ENCODE measurements at places on chromosomes 7 and 10.

DNA sequence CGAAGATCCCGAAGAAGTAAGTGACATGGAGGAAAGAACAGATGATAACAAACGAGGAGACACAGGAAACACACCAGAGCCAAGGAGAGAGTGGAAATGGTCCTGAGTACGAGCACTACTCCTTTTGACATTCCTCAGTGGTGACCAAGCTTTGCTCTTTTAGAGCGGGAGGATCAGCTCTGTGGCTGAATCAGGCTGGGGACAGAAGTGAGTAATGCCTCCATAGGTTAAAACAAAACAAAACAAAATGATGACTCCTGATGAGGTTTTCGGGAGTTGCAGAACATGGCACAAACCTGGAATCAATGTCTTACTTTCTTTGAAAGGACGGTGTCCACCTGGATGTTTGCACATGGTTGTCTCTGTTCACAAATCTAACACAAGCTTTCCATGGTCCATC, 30.3 kb upstream of the TCF7L2 start:
- H3K36me3 ChIP-seq = no peaks in the 10 kb centered on the region
- H3K4me1 ChIP-seq = no peaks in the 10 kb centered on the region
- H3K4me3 ChIP-seq = no peak overlapping the region
- H3K27ac ChIP-seq = no peak overlapping the region
- DNase-seq = no peak
- H3K27me3 ChIP-seq = no peaks in the 10 kb centered on the region

DNA sequence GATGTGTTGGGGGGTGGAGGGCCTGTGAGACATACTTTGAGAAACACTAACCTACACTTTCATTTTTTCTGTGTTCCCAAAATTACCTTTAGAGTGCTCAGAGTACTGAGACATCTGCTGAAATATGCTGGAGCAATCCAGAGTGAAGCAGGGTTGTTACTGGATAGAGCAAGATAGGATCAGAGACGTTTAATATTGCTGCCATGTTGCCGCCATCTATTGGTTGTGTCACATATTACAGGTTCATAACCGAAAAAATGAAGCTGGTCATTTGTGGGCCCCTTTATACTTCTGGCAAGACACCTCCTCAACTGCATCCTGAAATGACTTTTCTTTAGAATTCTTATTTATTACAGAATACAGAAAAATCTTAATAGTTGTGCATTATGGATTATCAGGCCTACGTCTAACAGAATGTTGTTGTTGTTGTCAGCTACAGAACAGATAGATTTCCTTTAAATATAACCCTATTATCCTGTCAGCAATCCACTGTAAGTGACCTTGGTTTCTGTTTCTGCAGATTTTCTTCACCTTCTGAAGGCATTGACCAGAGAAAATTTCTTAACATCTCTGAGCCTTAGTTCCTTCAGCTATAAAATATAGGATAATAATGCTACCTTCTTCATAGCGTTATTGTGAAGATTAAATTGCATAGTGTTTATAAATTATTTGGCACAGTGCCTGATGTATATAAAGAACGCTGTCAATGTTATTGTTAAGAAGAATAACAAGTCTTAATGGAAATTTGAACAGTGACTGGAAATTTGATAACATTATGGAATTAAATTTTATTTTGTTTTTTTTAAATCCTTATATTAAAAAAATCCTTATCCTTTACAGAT, 16.2 kb upstream of the DLD start:
- H3K36me3 ChIP-seq = no peaks in the 10 kb centered on the region
- H3K27me3 ChIP-seq = no peaks in the 10 kb centered on the region
- peak; percentile 64 for DNase-seq
- no peak overlapping the region for H3K4me3 ChIP-seq
- peak overlapping the region; percentile 62 for H3K27ac ChIP-seq

- no peaks in the 10 kb centered on the region for H3K36me3 ChIP-seq
- peaks cover 66% of the 10 kb centered on the region for H3K27me3 ChIP-seq
- H3K4me1 ChIP-seq = no peaks in the 10 kb centered on the region
Measured at GRCh38 chr10:23693501-23693901, 254.6 kb downstream of the OTUD1 start.

DNA sequence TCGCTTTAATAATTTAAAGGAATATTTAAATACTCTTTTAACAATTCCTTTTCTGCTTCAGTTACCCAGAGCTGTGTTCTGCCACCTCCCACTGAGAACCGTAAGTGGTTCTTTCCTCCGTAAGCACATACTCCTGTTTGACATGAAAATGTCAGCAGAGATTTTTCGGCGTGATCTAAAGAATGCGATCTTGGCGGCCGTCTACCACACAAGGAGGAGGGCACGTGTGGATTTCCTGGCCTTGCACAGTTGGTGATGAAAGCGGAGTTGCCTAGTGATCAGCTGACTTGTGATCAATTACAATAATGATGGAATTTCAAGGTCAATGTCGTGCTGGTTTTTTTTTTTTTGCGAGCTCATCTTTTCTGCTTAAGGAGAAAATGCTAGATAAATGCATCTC, 35.6 kb upstream of the INSIG1 start:
- DNase-seq = no peak
- H3K27ac ChIP-seq = no peak overlapping the region
- no peaks in the 10 kb centered on the region for H3K4me1 ChIP-seq
- no peaks in the 10 kb centered on the region for H3K36me3 ChIP-seq
